Nephron progenitor cell (in vitro differentiated cells): ENCODE measurements at places on chromosomes 16 and 17.

- no peak for DNase-seq
These were observed 19.0 kb downstream of the USP32 start for GRCh38 chr17:60372790-60373483.

DNA sequence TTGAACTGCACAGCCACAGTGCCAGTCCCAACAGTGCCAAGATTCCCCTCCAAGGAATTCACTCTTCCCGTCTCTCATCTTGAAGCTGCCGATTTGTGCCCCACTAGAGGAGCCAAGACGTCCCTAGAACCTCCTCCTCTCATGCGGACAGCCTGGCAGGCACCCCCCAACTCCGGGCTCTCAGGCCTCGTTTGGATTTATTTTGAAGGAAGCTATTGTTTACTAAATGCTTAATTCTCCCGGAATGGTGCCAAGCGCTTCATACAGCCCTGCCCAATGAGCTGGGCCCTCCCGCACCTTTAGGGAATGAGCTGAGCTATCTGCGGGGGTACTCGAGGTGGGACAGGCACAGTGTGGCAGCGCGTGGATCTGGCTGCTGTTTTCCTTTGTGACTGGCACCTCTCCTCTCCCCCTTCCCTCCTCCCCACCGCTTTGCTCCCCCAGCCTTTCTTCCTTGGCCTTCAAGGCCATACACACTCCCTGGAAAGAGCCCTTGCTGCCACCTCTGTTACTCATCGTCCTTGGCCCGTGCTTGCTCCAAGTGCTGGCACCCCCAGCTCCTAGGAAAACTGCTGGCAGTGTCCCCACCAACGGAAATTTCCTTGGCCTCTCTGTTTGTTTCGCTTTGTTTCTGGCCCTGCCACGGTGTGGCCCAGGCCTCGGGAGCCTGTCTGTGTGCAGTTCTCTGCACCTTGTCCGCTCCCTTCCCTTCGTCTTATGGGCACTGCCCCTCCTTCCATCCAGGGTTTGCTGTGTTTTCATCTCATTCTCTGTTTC lies 49.9 kb upstream of the CDR2 start:
- DNase-seq = no peak

DNA sequence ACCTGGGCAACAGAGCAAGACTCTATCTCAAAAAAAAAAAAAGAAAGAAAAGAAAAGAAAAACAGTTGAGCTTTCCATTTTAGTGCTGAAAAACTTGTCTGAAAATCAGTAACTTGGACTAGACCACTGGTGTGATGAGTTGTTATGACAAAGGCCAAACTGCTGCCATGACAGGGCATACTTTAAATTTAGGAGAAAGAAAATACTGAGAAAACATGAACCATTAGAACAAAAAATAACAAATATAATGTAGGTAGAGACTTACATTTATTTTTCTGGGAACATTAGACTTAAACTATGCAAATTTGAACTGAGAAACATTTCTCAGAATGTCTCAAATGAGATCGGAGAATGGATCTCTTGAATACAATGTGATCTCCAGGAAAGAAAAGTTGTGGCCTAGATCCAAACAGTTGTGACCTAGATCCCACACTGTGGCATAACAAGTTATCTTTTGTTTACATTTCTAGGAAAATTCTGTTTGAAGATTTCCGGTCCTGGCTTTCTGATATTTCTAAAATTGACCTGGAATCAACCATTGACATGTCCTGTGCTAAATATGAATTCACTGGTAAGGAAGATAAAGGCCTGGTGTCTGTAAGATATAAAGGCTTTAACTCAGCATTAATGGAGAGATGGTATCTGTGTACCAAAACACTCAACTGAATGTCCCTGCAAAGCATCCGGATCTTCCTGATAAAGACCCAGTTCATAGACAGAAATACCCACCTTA lies 10.9 kb downstream of the OGFOD1 start:
- DNase-seq = no peak

GRCh38 chr17:9646546-9646885 lies 1.2 kb downstream of the USP43 start:
- DNase-seq = no peak

DNA sequence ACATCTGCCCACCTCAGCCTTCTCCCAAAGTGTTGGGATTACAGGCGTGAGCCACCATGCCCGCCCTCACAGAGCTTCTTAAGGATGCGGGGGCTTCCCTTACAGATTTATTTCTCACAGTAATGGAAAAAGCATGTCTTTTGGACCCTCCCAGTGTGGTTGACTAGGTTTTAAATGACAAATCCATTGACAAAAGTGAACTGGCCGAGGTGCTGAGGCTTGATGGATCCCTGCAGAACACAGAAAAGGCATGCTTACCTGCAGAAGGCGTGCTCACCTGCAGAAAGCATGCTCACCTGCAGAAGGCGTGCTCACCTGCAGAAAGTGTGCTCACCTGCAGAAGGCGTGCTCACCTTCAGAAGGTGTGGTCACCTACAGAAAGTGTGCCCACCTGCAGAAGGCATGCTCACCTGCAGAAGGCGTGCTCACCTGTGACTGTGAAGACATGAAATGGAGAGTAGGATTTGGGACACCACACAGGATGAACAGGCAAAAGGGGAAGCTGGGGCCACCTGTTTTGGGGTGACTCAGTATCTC lies 15.1 kb upstream of the BBS2 start:
- no peak for DNase-seq

- no peak for DNase-seq
These were observed 19.6 kb upstream of the CEP20 start for GRCh38 chr16:15907863-15908478.

DNA sequence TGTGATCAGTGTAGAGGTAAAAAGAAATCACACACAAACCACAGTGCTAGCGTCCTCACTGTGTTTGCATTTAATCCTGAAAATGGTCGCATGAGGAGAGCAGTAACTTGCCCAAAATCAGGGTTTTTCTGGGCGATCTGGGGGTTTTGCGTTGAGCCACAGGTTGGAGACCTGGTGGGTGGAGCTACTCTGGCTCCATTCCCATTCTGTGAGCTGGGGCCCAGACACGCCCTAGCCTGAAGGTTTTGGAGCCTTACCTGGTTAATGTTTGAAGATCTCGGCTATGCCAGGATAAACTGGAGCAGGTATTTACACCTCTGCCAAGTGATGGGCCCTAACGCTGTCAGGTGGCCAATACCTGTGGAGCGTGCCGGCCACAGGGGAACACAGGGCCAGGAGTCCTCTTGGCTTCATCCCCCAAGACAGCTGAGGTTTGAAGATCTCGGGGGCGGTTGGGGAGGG lies 48.4 kb downstream of the MPRIP start:
- DNase-seq = no peak

- no peak for DNase-seq
These were observed 10.6 kb downstream of the LIG3 start for GRCh38 chr17:34990921-34991365.
